ENCODE measurements at places on chromosomes 12 and 14.

- no peak for DNase-seq
Observed at GRCh38 chr12:130014485-130014807, 110.6 kb upstream of the TMEM132D start.

DNA sequence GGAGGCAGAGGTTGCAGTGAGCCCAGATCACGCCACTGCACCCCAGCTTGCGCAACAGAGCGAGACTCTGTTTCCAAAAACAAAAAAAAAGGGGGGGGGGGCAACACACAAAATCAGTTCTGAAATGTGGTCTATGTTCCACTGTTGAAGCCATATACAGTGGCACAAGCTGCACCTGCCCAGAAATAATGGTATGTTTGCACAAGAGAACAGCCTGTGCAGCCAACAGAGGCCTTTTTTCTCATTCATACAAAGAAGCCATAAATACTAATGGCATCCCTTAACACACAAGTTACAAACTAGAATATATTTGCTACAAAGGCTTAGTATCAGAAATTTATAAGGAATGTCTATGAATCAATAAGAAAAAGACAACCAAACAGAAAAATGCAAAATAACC lies 37.1 kb downstream of the ITPR2 start:
- no peak for DNase-seq

DNA sequence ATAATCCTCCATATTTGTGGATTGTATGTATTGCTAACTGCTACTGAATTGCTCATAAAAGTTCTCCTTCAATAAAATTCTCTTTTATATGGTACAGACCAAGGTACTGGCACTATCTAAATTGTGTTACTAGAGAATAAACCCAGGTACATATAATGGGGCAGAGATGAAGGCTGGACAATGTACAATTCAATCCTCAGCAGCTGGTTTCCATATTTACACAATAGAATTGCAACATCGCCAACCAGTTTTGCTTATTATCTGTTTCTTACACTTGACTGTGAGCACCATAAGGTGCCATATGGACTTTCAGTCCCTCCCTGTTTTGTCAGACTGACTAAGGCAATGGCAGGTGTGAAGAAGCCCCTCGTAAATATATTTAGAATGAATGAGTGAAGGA lies 18.1 kb downstream of the KITLG start:
- DNase-seq = no peak

- DNase-seq = no peak
Observed at GRCh38 chr12:32586390-32586789, 92.7 kb upstream of the DNM1L start.

- no peak for DNase-seq
Observed at GRCh38 chr12:105342464-105342863, 12.0 kb downstream of the C12orf75 start.

DNA sequence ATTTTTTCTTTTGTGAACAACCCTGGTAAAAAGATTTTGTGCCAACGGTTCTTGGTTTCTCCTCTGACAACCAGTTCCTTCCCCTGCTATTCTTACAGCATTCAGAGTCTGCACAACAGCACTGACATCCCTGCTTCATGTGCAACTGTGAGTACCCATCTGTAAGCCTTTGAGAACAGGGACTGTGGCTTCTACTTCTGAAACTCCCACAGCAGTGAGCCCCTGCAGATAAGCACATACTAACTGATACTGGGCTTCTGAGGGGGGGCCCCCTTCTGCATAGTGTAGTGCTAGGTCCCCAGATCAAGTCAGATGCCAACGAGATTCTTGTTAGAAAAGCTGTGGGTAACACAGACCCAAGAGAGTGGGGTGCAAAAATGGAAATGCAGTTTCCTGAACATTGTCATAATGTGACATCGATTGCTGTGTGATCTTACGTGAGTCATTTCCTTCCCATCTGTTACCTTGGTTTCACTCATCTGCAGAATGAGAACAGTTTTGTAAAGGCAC lies 11.1 kb upstream of the NINJ2 start:
- DNase-seq = peak; percentile 72

GRCh38 chr12:102740141-102740955 lies 176.7 kb downstream of the PAH start:
- no peak for DNase-seq

DNA sequence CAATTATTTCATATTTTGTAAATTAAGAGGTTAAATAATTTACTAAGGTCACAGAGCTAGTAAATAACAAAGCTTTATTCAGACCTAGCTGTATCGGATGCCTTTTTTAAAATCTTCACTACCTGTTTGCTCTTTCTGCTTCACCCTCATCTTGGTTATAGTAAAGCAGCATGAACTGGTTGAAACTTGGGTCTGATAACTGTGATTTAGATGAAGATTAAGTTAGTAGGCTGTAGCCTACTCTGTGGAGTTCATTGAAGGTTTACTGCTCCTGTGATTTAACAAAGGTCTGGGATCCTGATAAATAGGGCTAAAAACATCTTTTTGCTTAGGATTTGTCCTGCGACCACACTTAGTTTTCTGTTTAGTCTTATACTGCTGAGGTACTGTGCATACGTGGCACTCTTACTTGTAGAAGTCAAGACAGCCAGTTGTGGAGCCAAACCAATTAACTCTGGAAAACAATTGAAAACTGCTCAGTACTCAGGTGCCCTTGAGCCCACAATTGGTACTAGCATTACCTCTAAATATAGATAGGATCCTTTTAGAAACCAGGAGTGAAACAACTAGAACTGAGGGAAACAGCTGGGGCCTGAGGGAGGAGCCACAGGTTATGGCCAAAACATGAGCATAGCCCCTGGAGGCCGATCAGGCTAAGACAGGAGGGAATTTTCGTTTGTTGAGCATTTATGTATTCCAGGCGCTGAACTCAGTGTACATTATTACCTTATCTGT lies 2.3 kb downstream of the SPATS2 start:
- peak; percentile 32 for DNase-seq

DNA sequence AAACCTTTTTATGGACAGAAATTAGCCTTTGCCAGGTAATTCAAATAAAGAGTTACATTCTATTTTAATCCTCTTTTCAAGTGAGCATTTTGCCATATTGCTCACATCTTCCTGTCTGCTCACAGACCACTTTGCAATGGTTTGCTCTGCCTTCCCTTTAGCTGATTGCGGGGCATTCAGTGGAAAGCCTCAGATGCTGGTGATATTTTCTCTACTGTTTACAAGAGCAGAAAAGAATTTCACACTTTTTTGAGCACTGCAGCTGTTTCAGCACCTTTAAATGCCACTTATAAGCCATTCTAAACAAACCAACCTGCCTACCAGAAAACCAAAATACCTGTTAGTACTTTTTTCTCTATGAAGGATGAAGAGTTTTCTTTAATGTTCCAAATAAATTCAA lies 195.7 kb upstream of the LRIG3 start:
- DNase-seq = no peak

DNA sequence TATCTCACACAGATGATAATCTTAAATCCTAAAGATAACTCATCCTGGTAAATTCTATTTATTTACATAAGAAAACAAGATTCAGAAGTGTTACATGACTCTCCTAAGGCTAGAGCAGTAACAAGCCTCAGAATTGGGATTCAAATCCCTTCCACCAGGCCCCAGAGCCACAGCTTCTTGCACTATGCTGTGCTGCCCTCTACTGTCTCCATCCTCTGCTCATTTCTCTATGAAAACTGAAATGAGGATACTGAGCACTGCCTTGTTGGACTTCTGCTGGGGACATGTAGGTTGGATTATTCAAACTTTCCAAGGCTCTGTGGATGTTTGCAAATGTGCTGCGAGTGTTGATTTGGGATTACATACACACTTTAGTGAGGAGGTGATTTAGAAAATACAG lies 23.5 kb upstream of the C12orf50 start:
- DNase-seq = no peak

GRCh38 chr12:94616203-94616729 lies 34.1 kb downstream of the TMCC3 start:
- no peak for DNase-seq

- no peak for DNase-seq
Observed at GRCh38 chr14:67370830-67371229, 10.7 kb downstream of the EIF2S1 start.

DNA sequence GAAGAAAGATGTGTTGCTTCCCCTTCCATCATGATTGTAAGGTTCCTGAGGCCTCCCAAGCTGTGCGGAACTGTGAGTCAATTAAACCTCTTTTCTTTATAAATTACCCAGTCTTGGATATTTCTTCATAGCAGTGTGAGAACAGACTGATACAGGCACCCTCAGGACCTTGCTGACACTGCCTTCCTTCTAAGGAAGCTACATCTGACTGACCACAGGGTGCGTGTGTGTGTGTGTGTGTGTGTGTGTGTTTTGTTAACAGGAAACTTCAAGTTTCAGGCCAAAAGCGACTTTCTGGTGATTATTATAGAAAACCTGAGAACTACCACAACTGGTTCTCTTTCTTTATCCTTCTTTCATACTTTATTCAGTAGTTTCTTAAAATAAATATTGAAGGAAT lies 149.0 kb downstream of the CAPZA3 start:
- DNase-seq = no peak

DNA sequence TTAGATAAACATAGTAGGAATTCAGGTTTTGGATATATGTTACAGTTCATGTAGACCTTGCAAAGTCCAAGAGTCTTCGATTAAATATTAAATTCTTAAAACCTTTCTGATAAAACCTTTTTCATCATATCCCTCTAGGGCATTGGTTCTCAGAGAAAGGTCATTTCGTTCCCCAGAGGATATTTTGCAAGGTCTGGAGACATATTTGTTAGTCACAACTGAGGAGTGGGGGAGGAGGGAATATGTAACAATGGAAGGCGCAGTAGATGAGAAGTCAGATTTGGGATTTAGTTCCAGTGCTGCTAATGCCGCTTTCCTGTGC lies 5.3 kb downstream of the TMEM253 start:
- no peak for DNase-seq

GRCh38 chr12:124678421-124678893 lies 111.0 kb upstream of the NCOR2 start:
- no peak for DNase-seq

DNA sequence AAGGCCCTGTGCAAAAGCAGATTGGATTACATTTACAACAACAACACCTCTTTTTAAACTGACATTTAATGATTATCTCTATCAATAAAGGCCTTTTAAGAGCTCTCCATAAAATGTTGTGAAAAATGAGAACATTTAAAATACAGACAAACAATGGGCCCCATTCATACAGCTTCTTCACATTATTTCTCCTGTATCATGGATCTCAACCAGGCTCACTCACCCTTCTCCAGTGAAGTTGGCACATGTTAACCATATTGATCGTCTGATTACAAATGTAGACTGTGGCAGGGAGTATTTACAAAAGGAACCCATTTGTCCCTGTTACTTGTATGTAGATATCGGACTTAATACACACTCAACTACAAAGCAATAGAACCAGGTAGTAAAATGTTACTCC lies 220.2 kb upstream of the BTG1 start:
- DNase-seq = no peak

DNA sequence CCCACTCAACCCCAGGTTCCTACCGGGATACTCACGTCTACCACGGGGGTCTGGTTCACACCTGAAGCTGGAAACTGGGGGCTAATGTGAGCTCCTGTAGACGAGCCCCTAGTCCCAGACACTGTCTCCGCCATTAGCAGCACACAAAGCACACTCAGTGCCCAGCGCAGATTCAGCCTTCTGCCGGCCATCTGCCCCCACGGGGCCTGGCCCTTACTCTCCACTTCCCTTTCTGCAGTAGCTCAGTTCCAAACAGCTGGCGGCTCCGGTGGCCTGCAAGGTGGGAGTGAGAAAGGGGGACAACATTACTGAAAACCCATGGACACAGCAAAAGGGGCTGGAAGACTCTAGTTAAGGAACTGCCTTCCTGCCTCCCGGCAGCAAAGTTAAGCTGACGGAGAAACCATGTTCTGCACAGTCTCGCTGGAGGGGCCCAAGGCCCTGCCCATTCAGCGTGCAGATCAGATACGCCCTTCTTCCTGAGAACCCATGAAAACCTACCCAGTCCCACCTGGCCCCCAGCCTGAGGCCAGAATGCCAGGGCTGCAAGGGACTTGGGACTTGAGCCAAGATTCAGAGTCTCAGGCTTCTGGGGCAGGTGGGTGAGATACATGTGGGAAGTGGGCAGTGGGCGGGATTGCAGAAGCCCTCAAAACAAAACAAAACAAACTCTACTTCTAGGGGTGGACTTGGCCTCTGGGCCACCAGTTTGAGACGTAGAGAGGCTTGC lies 2.1 kb downstream of the SLC8B1 start:
- DNase-seq = no peak

DNA sequence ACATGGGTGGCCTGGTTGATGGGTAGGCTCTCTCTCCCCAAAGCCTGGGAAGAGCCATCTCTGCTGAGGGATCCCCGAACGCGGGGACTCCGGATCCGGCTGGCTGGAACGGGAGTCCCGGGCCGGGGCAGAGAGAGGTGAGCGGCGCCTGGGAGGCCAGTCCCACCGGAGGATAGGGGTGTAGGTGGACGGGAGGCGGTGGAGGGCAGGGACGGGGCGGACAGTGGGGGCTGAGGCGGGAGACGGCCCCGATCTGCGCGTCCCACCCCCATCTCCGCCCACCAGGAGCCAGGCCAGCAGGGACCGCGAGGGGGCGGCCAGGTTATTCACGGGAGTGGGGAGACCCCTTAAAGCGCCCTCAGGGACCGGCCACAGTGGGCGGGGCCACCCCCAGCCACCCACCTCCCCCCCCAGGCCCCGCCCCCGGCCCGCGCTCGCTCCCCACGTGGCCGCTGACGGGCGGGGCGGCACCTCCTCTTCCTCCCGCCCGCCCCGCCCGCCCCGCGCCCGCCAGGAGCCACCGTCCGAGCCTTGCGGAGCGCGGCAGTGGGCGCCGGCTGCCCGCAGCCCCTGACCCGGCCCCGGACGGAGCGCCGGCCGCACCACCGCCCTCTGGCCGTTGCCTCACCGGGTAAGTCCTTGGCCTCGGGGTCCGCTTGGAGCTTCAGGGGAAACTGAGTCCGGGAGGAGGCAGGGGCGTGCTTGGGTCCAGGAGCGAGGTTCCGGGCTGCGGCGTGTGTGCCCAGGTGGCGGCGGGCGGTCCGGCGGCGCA lies at the start of gene INF2:
TSS of gene INF2 (plus strand) at position 510 of the 772 bp plus-strand sequence. CDS start 11,748 bp downstream, outside the sequence.
- DNase-seq = peak; percentile 60

DNA sequence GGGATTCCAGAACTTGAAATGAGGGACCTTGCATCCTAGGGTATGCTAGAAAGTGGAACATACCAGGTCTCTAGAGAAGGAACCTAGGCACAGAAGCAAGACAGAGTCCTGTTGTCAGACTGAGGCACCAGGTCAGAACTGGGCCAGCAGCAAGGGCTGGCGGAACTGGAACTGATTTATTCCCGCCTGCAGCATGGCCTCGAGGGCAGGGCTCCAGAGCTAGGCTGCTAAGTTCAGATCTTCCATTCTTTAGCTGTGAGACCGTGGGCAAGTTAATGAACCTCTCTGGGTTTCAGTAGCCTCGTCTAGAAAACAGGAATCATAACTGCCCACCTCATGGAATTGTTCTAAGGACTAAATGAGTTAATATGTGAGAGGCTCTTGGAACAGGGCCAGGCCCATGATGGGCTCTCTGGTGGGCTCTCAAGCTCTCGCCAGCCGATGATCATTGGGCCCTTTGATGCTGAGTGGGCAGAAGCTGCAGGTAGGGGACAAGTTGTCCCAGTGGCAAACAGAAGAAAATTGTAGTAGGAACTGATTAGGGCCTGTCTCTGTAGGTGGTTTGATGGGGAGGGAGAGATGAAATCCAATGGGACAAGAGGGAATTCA lies 199.8 kb downstream of the ZFP36L1 start:
- DNase-seq = no peak

GRCh38 chr14:97271451-97271960 lies 474.3 kb downstream of the VRK1 start:
- no peak for DNase-seq
